ENCODE measurements at places on chromosomes 16 and 17. TPM values are rescaled to one million over a fixed set of nuclear protein-coding genes. Genes with fewer than 3 reads are reported as not detected.

The PRR15L gene
- not detected for total RNA-seq

DNA sequence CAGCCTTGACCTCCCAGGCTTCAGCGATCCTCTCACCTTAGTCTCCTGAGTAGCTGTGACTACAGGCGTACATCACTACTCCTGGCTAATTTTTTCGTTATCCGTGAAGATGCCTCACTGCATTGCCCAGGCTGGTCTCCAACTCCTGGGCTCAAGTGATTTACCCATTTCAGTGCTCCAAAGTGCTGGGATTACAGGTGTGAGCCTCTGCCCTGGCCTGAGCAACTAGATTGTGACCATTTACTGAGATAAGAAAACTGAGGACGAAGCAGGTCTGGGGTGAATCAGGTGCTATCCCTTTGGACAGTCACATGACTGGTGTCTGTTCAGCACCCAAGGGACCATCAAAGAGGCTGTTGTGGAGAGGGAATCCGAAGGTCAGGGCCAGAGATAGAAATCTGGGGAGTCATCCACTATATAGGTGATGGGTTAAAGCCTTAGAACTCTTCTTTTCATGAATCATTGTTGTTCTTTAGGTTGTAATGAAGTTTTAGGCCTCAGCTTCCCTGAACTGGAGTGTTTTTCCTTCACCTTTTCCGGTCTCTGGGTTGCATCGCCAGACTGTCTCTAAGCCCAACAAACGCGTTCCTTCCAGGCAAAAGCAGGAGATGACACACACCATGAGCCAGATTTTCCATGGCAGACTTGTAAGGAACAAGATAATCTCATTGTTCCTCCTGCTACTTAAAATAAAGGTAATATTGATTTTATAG, 62.5 kb downstream of the FTO start:
- no peak for DNase-seq

- peak; percentile 76 for DNase-seq
Measured at GRCh38 chr16:56667581-56668571, at the start of gene MT1G. TSS of gene MT1G (minus strand) at chr16:56668065. CDS start at chr16:56667993, 72 bp downstream.

- DNase-seq, result no peak
Measured at GRCh38 chr17:6241381-6241780, 171.2 kb downstream of the WSCD1 start.

Data from left ventricle myocardium superior (tissue), 1 donor.